ENCODE measurements at places on chromosomes 16 and 17.
A peak's percentile ranks its signal among the peaks of the same experiment; 100 is the strongest.

DNA sequence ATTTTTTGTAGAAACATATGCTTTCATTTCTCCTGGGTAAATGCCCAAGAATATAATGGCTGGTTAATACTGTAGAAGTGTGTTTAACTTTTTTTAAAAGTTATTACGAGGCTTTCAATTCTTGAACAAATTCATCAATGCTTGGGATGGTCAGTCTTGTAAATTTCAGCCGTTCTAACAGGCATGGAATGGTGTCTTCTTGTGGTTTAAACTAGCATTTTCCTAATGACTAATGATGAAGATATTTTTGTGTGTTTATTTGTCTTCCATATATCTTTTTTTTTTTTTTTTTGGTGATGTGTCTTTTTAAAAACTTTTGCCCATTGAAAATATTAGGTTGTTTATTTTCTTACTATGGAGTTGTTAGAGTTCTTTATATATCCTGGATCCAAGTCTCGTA is 67.1 kb downstream of the MGAT5B start:
- no peak for DNase-seq

DNA sequence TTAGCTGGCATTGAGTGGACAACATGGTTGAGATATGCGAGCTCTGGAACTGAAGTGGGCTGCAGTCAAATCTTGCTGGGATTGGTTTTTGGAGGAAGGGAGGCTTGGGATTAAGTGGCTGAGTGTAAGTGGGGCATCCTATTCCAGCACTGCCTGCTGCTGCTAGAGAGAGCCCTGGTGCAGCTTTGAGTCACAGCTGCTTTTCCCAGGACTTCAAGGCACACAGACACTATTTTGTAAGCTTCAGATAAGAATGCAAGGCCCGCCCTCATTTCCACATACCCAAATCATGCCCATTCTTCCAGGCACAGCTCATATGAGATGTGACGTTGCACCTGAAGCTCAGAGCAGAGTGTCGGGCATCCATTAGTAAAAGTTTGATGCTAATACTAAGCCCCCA is 10.2 kb upstream of the MAF start:
- no peak for DNase-seq

- no peak for DNase-seq
These were observed 887.7 kb downstream of the CDH11 start for GRCh38 chr16:64234200-64234599.

DNA sequence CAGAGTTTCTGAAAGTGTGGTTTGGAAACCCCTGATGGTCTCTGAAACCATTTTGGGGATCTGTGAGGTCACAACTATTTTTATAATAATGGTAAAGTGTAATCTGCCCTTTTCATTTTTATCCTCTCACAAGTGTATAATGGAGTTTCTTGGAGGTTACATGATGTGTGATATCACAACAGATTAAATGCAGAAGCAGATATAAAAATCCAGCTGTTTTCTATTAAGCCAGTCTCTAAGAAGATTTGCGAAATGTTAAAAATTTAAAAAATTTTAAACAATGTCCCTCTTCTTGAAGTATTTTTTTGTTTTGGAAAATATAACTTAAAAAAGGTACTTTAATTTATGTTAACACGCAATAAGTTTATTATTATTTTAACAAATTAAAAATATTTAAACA is 48.7 kb downstream of the RPGRIP1L start:
- no peak for DNase-seq

DNA sequence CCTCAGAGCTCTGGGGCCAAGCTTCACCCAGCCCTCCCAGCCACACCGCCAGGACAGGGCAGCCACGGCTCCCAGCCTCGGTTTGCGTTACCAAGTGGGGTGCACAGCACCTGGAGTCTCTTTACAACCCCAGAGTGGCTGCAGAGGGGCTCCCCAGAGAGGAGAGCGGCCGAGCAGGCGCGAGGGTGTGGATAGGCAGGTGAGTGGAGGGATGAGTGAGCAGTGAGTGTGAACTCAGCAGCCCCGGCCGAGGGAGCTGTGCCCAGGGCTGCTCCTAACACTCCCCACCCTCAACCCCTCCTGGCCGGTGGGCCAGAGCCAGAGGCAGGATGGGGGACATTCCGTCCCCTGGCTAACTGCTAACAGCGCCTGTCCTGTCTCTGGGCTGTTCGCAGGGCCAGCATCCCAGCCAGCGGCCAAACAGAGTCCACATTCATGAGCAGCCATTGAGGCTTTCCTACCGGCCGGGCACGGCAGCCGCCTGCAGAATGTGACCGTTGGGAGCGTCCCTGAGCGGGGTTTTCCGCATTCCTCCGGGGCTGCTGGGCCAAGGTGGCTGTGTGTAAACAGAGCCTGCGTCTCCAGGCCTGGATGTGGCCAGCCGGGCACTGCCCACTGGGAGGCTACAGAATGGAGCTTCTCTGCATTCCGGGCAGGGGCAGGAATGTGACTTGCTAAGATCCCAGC is 5.3 kb downstream of the ZNF469 start:
- no peak for DNase-seq

DNA sequence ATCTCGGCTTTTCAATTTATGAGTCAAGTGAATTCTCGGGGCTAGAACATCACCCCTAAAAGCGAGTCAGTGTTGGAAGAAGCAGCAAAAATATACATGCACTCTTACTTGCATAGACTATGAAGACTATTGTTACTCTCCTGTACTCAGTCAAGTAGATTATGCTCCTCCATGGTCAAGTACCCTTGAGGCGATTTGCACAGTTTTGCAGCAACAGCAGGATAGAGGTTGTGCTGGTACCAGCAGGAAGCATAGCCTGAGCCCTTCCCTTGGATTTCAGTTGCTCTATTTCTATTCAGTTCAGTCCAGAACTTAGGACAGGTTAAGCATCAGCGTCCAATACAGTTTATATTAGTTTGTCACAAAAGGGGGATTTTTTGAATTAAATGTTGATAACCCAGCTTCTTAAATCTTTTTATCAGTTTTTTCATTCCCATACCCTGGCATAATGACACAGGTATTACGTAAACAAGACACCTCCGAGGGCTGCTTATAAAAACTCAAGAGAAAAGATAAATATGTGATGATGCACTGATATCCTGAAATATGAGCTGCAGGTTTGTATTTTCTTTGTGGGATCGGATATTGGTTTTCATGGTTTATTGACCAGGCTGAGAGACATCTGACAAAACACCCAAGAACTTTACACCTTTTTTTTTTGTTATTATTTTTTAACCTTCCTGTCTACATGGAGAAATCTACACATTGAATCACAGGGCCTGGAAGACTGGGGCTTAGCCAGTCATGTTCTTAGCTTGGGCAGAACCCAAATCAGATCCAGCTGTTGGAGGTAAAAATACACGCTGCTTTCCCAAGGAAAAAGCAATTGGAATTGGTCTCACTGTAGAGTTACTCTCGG is 144.1 kb downstream of the PITPNC1 start:
- DNase-seq = no peak

DNA sequence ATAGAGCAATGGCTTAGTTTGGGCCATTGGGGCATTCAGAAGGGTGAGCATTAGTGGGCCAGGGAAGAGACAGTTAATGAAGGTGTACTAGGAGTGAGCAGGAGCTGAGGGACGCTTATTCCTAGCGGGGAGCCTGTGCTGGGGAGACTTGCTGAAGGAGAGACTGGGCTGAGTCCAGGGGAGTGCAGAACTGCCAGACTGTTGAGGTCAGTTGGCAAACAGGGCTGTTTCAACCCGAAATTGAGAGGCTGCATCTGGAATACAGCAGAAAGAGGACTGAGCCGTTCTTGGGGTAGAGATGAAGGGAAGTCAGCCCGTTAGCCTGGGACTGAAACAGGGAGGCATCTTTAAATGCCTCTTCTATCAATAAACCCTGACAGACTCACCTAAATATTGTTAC is 33.2 kb downstream of the MAP2K6 start:
- DNase-seq = no peak

GRCh38 chr16:79186196-79186595 is 414.3 kb downstream of the MAF start:
- DNase-seq = no peak

DNA sequence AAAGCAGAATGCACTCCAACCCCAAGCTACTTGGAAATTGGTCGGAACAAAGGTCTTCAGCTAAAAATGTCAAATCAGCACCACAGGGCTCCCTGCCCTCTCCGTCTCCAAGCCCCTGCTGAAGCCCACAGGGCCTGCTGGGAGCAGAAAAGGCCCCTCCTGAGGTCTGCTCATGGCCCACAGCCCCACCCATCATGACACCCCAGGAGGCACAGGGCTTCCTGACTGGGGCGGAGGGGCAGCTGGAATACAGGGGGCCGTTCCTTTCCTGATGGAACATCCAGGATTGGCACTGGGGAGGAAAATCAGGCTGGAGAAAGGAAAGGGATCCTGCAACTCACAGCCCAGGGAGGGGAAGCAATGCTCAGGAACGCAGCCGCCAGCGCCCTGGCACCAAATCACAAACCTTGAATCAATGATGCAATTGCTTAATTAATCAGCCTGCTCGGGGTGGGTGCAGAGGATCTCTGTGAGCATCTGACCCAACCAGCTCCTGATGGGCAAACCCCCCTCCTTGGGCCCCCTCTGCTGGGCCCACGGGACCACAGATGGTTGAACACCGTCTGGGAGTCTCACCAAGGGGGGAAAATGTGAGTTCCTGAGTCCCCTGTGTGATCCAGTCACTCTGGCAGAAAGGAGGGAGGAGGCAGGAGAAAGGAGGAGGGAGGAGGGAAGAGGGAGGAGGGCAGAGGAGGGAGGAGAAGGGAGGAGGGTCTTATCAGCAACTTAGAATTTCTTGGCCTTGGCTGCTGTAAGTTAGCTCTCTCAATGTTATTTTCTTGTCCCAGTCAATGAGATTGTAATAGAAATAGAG is 155.5 kb downstream of the ZNF423 start:
- DNase-seq = no peak

DNA sequence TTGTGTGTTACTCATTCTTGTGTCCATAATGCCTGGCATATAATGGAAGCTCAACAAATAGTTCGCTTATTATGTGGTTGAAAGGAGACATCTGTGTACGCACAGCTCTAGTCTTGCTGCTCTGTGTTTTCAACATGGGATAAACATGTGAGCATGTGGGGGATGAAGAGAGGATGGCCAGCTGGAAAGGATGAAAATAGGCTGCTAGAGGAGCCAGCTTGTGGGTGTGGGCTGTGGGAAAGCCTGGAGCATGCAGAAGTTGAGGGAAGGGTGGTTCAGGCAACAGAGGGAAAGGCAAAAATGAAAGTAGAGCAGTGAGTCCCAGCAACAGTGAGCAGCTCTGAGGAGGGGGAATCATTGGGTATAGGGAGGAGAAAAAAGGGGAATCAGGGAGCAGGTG is 324.6 kb upstream of the CDH11 start:
- no peak for DNase-seq

DNA sequence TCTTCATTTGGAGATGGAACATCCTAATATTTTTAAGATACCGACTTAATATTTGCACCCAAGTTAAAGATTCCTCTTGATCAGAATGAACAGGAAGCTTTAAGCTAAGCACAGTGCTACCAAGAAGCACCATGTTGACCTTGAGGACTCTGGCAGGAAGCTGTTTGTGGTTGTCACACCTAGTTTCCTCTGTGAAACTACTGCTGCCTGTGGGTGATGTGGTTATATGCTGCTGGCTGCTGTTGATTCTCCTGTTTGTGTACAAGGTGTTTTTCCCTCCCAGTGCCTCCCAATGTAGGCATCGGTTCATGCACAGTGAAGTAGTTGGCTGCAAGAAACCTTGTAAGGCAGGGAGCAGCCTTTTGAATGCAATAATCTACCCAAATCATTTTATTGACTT is 23.4 kb downstream of the RBL2 start:
- peak; percentile 75 for DNase-seq

DNA sequence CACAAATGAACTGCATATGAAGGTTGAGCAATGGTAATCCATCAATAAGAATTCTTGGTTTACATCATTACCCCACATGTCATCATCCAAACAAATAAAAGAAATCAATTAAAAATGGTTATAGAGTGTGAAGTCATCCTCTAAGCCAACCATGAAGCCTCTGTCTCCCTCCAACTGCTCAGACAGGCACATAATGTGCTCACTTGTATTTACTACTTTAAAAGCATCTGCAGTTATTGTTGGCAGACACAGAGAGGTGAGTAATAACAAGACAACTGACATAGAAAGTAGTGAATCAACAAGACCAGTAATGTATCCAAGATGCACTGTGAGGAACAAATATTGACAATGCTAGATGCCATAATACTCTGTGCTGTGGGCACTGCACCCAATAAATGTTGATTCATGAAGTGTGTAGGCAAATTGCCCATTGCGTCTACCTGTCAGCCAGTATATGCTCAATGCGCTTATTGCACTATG is 20.0 kb downstream of the ADAMTS18 start:
- DNase-seq = no peak

DNA sequence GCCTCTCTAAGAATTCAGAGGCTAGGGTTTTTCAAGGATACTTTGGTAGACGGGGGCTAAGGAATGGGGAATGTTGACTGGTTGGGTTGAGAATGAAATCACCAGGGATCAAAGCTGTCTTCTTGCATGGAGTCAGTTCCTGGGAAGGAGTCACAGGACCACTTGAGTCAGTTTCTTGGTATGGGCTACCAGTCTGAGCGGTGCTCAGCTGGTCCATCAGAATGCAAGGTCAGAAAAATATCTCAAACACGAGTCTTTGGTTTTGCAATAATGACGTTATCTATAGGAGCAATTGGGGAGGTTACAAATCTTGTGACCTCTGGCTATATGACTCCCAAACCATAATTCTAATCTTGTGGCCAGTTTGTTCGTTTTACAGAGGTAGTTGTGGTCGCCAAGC is 18.4 kb downstream of the CHD9NB start:
- no peak for DNase-seq

GRCh38 chr17:40097931-40098845 is 2.2 kb downstream of the NR1D1 start:
- DNase-seq = no peak

DNA sequence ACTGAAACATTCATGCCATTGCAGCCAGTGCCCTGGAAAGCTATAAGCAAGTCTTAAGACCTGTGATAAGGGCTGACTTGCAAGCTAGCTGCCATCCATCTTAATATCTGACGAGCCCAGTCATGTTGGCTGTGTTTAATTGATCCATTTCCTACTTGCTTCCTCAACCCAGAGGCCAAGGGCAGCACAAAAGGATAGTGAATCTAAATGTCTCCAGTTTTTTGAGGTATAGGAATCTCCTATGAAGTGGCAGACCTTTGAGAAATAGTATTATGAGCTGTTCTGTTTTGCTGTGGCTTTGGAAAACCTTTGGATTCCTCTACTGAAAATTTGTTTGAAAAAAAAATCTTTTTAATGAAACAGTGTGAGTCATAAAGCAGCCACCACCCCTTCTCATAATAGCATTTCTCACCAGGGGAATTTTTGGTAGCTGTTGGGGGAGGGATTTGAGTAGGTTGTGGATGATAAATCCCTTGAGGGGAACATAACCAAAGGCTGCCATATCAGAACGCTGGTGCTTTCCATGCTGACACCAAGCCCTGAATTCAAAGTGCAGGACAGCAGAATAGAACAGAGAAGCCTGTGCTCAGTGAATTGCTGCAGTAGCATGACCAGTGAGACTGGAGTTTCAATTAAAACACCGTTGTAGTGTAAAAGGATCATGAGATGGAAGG is 12.9 kb downstream of the ZNRF1 start:
- peak; percentile 38 for DNase-seq
